ENCODE measurements at places on chromosomes 12 and 14.

GRCh38 chr12:7869137-7869536 is 3.6 kb downstream of the SLC2A14 start:
- no peak for DNase-seq

- no peak for DNase-seq
Measured at GRCh38 chr12:119154435-119154818, 24.3 kb upstream of the HSPB8 start.

DNA sequence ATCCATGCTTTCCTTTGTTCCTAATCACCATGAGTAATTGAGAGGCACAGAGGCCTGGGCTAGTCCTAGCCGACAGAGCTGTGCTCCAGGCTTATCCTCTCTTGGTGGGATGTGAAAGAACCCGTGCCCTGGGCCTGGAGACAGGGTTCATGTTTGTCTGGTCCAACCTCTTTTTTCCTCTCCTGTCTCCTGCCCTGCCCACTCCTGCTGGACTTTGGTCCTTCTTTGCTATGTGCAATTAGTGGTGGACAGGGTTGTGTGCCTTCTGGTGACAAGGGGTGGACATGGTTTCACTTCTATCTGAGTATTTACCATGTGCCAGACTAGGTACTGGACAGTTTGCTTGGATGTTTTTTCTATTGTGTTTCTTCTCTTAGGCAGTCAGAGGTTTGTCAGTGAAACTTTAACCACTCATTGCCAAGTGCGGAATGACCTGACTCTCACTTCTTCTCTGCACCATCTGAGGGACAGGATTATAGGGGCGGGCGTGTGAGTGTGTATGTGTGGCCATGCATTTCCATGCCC is 126.1 kb downstream of the SMOC1 start:
- no peak for DNase-seq

DNA sequence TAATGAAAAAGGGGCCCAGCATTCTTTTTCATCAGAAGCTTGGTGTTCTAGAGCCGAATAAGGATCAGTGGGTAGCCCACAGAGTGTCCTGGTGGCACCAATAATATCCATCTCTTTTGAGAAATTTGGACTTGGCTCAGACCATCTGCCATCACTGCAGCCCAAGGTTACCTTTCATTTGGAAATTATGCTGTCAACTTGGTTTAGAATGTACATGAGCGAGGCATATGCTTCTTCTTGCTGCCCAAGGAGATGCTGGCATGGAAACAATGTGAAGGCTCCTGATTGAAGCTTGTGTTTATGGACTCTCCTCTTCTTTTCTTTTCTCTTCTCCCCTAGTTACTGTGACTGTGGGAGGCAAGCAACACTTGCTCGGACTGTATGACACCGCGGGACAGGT is 50.0 kb downstream of the GPHB5 start:
- no peak for DNase-seq

DNA sequence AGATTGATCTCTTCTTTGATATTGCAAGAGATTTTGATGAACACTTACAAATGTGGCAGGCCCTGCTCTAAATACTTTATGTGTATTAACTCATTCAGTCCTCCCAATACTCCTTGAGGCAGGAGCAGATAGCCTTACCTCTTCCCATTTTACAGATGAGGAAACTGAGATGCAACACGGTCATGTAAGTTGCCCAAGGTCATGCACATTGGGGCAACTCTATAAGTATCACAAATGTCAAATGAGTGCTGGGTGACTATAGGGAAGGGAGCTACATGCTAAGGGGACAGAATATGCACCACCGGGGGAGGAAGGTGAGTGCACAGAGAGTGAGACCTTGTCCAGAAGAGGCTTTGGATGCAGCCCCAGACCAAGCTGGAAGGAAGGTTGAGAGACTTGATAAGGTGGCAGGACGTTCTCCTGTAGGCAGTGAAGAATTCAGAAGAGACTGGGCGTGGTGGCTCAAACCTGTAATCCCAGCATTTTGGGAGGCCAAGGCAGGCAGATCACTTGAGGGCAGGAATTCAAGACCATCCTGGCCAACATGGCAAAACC is 132.3 kb upstream of the PWP1 start:
- DNase-seq = no peak

GRCh38 chr12:106119301-106119700 is 19.5 kb downstream of the NUAK1 start:
- DNase-seq = no peak

GRCh38 chr14:22456998-22457594 is 131.9 kb downstream of the DAD1 start:
- DNase-seq = no peak

GRCh38 chr12:50222275-50222783 is 55.2 kb upstream of the CERS5 start:
- peak; percentile 85 for DNase-seq

DNA sequence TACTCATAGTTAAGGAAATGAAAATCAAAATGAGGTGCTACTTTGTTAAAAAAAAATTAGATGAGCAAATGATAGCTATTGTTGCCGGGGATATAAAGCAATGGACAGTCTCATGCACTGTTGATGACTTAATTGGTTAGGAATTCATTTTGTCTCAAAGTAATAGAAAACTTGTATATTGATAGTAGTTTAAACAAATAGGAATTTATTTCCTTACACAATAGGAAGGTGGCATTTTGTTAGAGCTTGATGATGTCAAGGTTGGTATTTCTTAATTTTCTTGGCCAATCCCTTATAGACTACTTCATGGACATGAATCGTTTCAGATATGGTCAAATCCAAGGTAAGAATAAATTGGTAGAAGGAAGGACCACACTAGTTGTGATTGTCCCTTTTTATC is 7.8 kb downstream of the PRPF39 start:
- DNase-seq = no peak

- DNase-seq = no peak
Measured at GRCh38 chr14:77599889-77600288, 16.5 kb downstream of the SPTLC2 start.

DNA sequence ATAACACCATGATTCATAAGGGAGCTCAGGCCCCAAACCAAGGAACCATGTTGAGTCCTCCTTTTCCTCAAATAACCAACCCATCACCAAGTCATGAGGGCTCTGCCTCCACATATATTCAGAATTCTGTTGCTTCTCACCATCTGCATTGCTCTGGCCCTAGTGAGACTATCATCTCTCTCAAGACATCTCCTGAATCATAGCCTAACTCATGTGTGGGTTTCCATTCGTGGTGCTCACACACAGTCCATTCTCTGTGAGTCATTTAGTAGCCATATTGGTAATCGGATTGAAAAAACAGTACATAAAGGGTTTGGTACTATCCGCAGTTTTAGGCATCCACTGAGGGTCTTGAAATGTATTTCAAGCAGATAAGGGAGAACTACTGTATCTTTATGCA is 5.1 kb upstream of the SLC38A2 start:
- no peak for DNase-seq

DNA sequence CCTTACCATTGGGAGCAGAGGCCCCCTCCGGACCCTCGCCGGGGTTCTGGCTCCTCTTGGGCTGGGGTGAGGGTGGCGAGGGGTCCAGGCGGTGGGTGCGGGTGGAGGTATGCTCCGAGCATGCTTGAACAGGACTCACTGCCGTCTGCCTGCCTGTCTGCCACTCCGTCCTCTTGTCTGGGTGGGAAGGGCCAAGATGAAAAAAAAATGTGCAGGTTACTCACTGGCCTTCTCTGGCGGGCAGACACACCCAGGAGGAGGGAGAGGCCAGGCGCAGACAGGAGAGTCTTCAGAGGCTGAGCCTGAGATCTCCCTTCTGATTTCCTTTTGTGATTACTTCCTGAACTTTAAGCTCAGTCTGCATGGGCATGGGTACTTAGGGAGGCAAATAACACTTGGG is 76.1 kb downstream of the STON2 start:
- DNase-seq = no peak

GRCh38 chr14:87461704-87462103 is 531.3 kb downstream of the GALC start:
- no peak for DNase-seq

DNA sequence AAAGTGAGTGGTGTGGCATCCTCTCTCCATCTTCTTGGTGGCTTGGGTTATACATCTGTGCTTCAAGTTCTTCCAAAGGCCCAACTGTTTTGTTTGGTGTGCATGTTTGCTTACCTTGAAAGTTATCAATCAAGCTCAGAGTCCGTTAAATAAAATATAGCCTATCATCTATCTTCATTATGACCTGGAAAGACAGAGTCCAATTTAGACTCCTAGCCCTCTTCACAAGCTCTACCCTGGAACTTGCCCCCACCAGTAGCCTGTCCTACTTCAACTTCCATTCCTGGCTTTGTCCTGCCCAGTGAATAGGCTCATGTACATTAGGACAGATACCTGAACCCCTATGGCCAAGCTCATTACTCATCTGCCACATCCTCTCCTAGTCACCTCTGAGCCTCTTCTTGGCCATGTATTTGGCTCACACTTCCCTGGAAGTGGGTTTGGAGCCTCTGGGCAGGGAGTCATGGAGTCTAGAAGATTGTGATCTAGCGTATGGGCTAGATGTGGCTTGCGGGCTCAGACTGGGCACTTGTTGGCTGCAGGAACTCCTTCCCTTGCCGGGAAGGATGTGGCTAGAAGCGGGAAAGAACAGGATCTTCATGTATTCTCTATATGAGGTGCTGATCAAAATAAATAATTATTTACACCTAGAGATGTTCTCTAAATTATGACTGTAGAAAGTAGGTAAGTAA is 6.4 kb upstream of the SSTR1 start:
- no peak for DNase-seq

DNA sequence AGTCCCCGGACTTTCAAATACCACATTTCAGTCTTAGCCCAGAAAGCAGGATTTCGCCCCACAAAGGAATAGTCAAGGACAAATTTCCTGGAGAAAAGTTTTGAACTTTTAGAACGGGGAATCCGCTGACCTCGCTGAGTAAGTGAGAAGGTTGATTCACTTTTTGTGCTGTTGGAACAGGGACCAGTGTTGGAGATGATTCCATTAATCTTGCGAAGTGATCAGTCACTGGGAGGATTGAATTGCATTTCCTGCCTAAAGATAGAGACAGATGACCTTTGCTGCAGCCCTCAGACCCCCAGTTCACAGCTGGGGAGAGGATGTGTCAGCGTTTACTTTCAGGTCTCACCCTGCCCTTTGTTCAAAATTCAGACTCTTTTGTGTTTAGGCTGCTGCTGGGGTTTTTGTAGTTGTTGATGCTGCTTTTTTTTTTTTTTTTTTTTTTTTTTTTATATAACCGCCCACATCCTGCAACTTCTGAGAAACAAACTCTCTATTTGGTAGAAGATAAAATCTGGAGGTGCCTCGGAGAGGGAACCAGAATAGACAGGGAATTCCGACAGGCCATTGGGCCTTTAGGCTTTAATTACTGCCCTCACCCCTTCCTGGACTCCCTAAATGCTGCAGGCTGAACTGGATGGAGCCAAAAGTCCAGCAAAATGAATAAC is 9.8 kb upstream of the KDM2B start:
- peak; percentile 44 for DNase-seq

DNA sequence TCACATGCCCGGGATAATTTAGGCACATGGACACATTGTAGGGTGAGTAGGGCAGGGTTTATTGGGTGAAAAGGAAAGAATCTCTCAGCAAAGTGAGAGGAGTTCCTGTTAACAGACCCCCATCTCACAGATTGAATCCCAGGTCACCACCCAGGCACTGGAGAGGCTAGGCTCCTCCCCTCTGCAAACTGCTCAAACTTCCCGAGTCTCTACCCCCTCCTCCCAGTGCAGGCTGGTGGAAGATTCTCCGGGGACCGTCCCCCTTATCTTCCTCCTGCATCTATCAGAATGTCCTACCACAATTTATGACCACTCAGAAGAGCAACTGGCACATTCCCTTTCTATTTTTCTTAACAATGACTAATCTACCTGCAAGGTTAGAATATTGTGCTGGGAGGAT is 126.0 kb downstream of the NTF3 start:
- DNase-seq = no peak

DNA sequence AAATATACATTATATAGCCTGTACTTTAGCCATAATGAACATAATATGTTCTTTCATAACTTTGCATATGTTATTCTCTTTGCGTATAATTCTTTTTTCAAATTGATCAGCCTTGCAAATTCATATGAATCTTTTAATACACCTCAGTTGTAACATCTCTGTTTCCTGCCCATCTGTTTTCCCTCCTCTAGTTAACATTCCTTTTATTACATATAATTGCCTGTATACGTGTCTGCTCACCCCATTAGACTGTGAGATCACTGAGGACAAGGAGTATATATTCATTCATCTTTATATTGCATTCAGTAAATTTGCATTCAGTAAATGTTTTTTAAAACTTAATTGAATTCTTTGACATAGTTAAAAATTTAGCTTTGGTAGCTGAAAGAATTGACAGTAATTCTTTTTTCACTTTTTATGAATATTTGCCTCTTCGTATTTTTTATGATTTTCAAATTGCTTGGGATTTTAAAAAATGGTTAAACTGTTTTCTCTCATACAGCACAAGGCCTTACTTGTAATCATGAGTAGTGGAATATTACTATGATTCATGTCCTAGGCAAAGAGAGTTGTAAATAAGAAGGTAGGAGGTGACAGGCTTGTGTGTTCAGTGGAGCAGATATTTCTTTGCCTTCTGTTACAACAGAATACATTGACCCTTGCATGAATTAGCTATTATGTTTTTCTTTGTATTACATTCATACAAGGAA is 32.8 kb upstream of the KLHL42 start:
- DNase-seq = no peak

GRCh38 chr12:112370199-112370598 is 12.0 kb downstream of the HECTD4 start:
- DNase-seq = no peak

GRCh38 chr14:64185184-64185583 is 109.0 kb downstream of the ESR2 start:
- DNase-seq = no peak

DNA sequence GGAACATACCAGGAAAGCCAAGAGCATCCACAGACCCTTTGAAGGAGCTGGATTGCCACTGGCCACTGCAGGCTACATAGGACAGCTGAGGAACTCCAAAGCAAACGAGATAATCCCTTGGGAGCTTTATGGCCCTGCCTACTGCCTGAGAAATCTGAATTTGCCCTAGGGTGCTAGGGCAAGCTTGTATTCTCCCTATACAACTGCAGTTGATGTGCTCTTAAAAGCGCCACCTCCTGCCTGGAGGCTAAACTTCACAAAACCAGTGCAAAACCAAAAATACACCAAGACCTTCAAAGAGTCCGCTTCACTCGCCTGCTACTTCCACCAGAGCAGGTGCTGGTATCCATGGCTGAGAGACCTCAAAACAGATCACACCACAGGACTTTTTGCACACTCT is 99.6 kb upstream of the KRR1 start:
- no peak for DNase-seq

DNA sequence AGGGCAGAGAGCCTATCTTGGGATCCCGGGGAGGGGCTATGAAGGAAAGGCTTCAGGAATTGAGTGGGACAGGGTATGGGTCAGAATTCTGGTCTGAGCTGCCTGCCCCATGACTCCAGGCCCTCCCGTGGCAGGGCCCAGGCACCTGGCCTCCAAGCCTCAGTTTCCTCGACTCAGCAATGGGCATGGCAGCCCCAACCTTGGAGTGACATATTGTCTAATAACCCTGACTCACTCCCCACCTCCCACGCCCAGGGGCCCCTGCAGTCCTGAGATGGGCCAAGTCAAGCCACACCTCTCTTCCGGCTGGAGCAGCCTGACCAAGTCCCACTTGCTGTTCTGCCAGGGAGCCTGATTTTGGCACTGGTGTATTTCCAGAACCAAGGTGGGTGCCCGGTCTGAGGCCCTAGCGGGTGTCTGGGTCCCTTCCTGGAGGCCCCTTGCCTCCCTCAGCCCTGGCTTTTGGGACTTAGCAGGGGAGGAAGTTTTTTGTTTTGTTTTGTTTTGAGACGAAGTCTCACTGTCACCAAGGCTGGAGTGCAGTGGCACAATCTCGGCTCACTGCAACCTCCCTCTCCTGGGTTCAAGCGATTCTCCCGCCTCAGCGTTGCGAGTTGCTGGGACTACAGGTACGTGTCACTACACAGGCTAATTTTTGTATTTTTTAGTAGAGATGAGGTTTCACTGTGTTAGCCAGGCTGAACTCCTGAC is 40.3 kb upstream of the RCOR1 start:
- DNase-seq = no peak

Data from right lung (tissue), 10 donors.